Thoracic aorta (tissue), 2 donors: ENCODE measurements at places on chromosomes 7 and 10. TPM values are rescaled to one million over a fixed set of nuclear protein-coding genes. Genes with fewer than 3 reads are reported as not detected.

GRCh38 chr10:129477051-129477450, 10.0 kb downstream of the MGMT start:
- no peak for DNase-seq

Gene PIK3CG
- 8.5 TPM for total RNA-seq

DNA sequence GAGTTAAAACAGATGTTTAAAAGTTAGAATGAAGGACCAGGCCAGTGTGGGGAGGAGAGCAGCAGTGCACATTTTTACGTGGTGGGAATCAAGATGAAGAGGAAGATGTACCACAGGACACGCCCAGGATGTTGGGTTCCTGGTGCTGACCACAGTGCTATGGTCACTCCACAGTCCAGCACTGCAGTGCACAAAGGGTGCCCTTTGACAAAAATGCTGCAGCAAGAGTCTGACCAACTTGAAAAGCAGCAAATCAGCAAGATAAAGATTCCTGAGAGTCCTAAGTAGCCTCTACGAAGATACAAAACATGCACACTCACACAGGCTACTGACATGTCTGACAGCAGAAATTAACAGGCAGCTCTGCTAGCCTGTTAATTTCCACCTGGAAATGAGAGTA, 107.1 kb downstream of the PIP4K2A start:
- no peak for DNase-seq

- DNase-seq = no peak
These were observed 185.0 kb upstream of the PODXL start for GRCh38 chr7:131741446-131741845.

DNA sequence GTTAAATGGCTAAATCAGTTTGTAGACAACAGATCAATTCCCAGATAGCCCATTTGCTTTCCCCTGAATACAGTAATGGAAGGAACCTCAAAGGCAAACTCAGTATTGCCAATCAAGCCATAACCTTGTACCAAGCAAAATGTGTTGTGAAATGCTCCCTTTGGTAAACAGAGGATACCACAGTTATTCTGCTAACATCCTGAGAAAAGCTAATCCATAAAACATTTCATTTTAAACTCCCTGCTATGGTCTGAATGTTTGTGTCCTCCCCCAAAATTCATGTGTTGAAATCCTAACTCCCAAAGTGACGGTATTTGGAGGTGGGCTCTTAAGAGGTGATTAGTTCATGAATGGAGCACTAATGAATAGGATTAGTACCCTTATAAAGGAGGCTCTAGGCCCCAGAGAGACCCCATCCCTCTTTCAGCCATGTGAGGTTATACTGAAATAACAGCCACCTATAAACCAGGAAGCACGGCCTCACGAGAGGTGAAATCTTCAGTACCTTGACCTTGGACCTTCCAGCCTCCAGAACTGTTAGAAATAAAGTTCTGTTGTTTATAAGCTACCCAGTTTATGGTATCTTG, 89.3 kb upstream of the RNF148 start:
- DNase-seq = no peak

DNA sequence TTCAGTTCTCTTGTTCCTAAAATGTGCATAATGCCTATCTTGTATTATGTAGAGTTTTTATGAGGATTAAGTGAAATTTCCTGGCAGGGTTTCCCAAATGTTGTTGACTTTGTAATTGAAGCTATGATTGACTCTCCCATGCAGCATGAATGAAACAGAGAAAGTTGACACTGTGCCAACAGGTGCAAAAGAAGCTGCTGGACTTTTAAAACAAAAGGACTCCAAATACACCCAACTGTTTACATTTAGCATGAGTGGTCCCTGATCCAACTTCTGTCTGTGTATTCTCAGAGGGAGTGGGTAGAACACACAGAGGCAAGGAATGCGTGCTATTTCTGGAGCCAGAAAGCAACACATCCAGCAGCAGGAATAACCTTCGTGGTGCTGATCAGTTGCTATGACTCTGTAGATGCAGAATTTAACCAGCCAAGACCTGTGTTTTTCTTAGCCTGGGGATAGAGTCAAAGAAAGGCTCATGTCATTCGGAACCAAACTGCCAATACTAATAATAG, 14.4 kb upstream of the RBM20 start:
- no peak for DNase-seq

Gene PRPS1L1
- total RNA-seq = not detected

GRCh38 chr10:132837905-132838304, 52.0 kb upstream of the NKX6-2 start:
- DNase-seq = no peak

DNA sequence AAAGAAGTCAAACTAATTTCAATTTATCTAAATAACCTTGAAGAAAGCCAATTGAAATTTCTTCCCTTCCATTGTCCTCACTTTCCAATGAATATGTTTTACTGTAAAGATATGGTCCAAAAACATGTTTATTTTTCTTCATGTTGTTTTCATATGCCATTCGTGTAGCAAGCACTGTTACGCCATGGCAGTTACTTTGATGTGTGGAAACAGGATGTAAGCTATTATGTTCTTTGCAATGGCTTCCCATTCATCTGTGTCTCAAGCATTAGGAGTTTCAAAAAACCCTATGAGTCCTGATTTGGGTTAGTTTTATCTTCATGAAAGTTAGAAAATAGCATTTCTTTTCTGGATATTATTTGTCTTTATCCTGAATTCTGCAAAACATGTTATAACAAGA, 31.0 kb downstream of the GPR141 start:
- no peak for DNase-seq

DNA sequence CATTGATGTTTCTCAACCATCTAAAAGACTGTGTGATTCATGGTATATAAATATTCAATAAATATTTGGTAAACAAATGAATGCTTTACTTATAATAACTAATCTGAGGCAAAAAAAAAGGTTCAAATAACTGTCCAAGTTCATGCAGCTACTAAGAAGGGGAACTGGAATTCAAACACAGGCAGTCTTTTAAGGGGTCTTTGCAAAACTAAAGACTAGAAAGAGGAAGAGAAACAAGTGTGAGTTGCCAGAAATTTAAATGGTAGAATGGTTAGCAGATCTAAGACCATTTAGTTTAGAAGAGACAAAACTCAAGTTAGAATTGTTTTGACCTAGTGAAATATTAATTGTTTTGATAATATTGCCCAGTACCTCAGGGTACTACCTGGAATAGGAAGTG, 642.0 kb upstream of the LRRN3 start:
- no peak for DNase-seq

Gene NUTM2D
- 11.8 TPM for total RNA-seq

DNA sequence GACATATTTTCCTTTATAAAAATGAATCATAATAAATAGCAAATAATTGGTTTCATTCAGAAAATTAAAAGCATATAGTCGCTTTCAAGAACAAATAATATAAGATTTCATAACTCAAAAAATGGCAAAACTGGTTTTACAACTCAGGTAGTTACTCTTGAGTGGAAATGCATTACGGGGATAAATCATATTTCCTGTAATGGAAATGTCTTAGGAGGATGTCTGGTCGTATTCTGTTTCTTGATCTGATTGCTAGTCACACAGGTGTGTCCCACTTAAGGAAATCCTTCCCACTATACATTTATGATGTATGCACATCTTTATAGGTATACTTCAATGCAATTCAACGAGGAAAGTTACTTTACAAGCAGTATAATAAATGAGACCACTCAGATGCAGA, 20.7 kb downstream of the NRAP start:
- no peak for DNase-seq

Gene MICU1
- total RNA-seq = 37.4 TPM
